ENCODE measurements at places on chromosomes 11 and 22.

GRCh38 chr11:69566001-69566400, 75.0 kb upstream of the CCND1 start:
- no peak for DNase-seq

- no peak for DNase-seq
Measured at GRCh38 chr11:123494195-123495050, 64.4 kb downstream of the GRAMD1B start.

- no peak for DNase-seq
Measured at GRCh38 chr11:69962152-69962551, 116.0 kb upstream of the ANO1 start.

- no peak for DNase-seq
Measured at GRCh38 chr11:108199446-108200321, 22.8 kb downstream of the NPAT start.

DNA sequence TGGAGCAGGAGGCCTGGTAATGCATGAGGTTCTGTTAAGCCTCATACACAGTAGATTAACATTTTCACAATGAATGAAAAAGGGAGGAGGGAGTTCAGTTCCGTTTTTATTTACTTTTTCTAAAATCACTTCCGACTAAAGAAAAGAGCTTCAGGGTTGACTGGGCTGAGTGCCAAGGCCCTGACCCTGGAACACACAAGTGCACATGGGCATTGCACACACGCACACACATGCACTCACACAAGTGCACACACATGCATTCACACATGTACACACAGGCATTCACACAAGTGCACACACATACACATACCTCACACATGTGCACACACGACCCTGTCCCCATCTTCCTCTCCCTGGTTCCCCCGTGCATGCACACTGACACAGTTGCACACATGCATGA, 303.3 kb downstream of the BRD1 start:
- DNase-seq = no peak

- DNase-seq = peak; percentile 14
Measured at GRCh38 chr11:8566613-8567210, 27.3 kb downstream of the STK33 start.

DNA sequence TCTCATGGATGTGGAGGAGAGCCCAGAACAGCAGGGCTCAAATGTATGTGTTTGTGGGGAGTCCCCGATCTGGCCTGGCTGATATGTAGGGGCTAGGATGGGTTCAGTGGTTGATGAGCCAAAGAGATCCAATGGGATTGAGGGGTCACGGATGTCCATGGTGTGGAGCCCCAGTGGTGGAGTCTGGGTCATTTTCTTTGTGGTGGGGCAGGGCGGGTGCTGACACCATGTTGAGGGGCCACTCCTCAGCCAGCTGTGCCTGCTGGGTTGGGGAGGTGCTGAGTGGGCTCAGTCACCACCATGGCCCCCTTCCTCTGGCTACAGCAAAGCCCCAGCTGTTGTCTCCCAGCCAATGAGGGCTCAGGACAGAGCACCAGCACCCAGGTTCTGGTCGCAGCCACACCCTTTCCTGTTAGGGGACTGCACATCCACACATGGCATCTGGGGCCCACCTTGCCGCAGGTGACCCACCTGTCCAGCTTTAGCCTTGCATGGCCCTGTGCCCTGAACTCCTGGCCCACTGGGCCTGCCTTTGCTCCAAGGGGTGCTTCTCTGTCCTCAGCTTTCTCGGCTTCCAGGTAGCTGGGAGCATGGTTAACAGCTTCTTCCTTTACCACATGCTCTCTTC, 3.2 kb upstream of the GNAZ start:
- no peak for DNase-seq

DNA sequence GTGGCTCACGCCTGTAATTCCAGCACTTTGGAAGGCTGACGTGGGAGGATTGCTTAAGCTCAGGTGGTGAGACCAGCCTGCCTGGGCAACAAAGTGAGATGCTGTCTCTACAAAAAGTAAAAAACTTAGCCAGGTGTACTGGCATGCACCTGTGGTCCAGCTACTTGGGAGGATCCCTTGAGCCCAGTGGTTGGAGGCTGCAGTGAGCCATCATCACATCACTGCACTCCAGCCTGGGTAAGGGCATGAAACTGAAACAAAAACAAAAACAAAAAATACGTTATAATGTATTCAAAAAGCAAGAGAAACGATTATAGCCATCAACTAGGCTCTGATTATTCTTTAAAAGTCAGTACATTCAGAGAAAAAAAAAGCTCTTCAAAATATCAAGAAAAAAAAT, 62.5 kb downstream of the TCF20 start:
- no peak for DNase-seq

GRCh38 chr11:69630017-69630416, 10.9 kb upstream of the CCND1 start:
- no peak for DNase-seq

- DNase-seq = no peak
Measured at GRCh38 chr22:35203583-35203982, 53.7 kb upstream of the HMGXB4 start.

DNA sequence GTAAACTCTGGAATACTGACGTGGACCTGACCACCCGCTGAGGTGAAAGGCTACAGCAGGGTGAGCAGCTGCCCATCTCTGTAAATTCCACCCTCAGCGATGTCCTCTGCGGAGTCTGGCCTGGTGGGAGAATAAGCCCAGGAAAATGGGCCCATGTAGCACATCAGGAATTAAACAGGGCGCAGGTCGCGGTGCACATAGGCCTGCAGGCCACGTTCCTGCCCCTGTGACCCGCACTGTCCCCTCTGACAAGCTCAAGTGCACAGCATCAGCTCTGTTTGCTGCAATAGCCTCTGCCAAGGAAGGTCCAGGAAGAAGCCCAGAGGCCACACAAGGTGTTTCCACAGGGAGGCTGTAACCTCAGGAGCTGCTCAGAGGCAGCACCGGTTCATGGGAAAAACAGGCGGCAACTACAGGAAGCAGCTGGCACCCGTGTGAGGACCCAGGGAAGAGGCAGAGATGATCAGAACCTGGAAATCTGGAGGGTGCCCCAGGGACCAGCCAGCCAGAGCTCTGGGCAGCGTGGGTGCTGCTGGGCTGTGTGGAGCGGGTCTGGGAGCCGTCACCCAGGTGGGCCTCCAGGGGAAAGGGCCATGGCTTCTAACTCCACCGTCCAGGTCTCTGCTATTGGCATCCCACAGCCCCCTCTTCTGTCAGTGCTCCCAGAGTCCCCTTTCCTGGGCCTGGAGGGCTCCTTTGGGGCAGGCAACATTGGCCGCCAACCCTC, 808 bp upstream of the IFITM2 start:
- no peak for DNase-seq

Data from immature natural killer cell (primary cell).